ENCODE measurements at places on chromosomes 5 and 9.

DNA sequence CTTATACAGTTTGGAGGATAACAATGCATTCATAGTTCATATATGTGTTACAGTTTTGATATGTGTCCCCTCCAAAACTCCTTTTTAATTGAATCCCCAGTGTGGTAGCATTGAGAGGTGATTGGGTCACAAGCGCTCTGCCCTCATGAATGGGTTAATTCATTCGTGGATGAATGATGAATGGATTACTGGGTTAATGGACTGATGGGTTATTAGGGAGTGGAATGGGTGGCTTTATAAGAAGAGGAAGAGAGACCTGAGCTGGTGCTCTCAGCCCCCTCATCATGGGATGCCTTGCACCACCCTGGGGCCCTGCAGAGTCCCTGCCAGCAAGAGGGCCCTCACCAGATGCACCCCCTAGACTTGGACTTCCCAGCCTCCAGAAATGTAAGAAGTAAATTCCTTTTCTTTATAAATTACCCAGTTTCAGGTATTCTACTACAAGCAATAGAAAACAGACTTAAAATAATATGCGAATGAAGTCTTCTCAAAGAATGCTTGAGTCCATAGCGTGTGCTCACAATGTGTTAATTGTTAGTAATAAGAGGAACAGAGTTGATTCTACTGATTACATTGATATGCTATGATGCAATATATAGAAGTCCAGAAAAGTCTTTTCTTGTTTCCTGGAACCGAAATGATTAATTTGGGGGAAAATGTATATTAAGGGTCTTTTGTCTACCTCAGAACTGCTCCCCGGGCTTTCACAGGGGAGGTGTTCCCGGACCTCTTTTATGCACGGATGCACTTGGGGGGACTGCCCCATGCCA lies 190.2 kb downstream of the ERCC6L2 start:
- no peak for DNase-seq

- no peak for DNase-seq
Observed at GRCh38 chr5:2149195-2149539, 266.4 kb upstream of the IRX4 start.

DNA sequence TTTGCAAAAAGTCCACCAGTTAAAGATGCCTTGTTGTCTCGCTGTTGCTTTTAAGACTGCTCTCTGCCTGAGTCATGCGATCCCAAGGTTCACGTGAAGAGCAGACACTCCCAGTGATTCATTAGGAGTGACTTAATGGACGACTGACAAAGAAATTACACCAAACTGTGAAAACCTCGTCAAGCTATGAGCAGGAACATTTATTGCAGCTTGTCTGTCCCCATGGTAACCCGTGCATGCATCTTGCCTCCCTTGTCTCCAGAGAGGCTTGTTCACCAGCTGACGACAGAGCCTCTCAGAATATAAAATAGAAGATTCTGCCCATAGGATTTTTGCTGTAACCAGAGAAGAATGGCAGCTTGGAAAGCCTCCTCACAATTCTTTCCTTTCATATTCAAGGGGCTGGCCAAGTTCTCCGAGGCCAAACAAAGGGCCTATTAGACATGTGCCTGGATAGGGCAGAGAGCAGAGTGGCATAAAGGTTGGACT lies 352.7 kb downstream of the SPOCK1 start:
- DNase-seq, result no peak

DNA sequence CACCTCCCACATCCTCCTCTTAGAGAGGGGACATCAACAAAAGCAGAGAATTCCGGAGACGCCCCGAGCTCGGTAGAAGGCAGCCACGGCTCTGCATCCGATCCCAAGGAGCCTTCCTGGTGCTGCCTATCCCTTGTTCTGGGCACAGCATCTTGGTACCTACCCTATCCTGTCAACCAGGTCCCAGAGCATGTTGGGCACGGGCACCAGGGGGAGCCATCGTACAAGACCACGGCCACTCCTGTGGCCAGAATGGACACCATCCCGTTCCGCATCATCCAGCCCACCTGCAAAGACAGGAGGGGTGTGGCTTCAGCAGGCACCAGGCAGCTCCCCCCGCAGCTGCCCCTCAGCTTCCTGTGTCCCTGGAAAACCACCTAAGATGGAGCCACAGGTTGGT lies 62.7 kb upstream of the ZNF354A start:
- no peak for DNase-seq

DNA sequence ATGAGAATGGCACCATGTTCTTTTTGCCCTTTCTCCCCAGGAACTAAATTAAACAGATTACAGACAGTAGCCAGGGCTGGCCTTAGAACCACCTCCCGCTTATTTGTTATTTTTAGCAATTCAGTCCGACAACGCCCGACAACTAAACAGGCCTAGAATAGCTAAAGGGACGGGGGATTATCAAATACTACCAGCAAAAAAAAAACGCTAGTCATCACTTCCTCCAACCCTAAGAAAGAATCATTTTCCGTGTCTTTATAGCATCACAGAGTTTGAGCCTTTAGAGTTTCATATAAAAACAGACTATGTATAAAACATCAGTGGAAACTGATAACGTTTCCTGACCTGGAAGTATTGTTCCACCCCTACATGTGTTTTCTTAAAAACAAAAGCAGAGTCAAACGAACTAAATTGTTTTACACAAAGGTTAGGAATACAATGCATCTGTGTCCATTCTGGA lies 35.3 kb downstream of the PFDN1 start:
- DNase-seq, result no peak

DNA sequence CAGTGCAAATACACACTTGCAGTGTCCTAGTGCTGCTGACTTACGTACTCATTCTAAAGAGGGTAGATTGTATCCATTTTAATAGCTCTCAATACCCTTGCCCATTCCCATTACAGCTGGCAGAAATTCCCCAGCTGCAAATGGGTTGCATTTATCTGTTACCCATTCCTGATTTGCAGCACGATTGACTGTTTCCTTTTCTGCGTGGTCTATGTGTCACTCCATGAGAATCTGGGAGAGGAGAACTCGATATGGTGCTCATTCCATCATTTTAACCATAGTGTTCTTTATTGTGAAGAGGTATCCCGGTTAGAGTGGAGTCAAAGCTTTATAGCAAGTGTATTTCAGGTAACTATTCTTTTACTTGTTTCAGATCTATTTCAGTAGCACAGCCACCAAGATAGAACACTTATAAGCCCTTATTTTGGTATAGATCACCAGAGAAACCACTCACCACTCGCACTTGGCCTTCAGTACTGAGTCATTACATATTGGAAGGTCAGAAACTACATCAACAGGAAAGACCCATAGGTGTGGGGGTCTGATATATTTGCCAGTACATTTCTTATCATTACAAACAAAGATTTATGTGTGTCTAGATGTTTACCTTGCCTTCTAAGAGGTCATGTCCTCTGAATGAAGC lies 139.5 kb downstream of the MUSK start:
- DNase-seq, result no peak

GRCh38 chr5:76245590-76245989 lies 157.5 kb upstream of the IQGAP2 start:
- no peak for DNase-seq

DNA sequence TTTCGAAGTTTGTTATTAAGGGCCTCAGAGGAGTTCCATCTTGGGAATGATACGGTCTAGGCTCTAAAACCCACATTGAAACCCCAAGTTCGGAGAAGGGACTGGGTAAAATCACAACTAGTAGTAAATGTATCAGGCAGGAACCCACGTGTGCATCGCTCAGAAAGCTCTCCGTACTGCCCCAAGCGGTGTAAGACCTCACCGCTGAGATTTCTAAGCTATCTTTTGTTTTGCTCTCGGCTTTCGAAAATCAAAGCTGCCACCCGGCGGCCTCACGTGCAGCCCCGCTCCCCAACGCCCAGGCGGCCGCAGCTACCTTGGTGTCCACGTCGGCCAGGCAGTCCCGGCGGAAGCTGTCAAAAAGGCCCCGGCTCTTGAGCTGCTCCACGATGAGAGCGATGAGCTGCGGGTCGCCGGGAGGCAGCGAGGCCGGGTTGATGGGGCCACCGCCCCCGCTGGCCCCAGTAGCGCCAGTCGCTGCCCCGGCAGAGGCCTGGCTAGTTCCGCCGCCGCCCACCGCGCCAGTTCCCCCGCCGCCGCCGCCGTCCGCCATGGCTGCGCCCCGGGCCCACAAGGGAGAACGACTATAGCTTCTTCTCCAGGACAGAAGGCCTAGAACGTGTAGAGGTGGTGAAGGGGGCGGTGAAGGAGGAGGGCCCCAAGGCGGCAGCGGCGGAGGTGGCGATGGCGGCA lies 420 bp downstream of the BOD1 start:
- peak; percentile 73 for DNase-seq

- DNase-seq, result no peak
Observed at GRCh38 chr9:19938990-19939733, 150.3 kb upstream of the SLC24A2 start.

GRCh38 chr5:148075529-148075928 lies 11.7 kb downstream of the SPINK5 start:
- no peak for DNase-seq

DNA sequence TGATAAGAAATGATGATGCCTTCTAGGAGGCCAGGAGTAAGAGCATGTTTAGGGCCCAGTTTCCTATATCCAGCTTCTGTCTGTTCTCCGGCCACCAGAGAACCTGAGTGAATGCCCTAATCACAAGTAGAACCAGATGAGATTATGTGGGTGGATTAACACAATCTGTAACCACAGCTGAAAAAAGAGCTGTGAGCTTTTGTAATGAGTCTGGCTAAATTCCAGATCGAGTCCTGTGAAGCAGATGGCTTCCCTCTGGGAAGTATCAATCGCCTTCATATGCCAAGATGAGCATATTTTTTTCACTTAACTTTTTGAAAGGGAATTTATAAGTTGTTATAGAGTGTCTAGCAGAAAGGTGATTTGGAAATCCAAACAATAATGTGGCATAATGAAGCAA lies 99.8 kb downstream of the NNT start:
- DNase-seq, result peak; percentile 55

GRCh38 chr5:68459093-68459809 lies 243.7 kb downstream of the PIK3R1 start:
- DNase-seq, result no peak

Data from cerebellum (tissue), 4 donors.